Neural progenitor cell (in vitro differentiated cells): ENCODE measurements at places on chromosomes 4 and X. TPM values are rescaled to one million over a fixed set of nuclear protein-coding genes. Genes with fewer than 3 reads are reported as not detected.

GRCh38 chrX:23699636-23700194, 32.4 kb downstream of the PRDX4 start:
- DNase-seq: peak; percentile 10
- no peaks in the 10 kb centered on the region for H3K36me3 ChIP-seq
- no peak overlapping the region for H3K27ac ChIP-seq
- H3K4me1 ChIP-seq: no peaks in the 10 kb centered on the region

Gene SASH3
- not detected in 2 replicates for total RNA-seq

Gene NHS
- total RNA-seq: 3.9 and 12.1 TPM in 2 replicates

GRCh38 chr4:94743838-94744237, 13.9 kb upstream of the BMPR1B start:
- no peaks in the 10 kb centered on the region for H3K4me1 ChIP-seq
- no peak overlapping the region for H3K4me3 ChIP-seq
- H3K36me3 ChIP-seq: no peaks in the 10 kb centered on the region
- no peak overlapping the region for H3K27ac ChIP-seq
- no peaks in the 10 kb centered on the region for H3K27me3 ChIP-seq

DNA sequence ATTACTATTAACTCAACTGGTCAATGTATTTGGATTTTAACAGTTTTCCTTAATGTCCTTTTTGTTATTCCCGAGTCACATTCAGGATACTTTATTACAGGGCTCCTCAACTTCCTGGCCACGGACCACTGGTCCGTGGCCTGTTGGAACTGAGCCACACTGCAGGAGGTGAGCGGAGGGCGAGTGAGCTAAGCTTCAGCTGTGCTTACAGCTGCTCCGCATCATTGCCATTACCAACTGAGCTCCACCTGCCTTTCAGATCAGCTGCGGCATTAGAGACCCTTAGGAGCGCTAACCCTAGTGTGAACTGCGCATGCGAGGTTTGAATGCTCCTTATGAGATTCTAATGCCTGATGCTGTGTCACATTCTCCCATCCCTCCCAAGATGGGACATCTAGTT, 591.7 kb downstream of the CCSER1 start:
- no peak overlapping the region for H3K27ac ChIP-seq
- H3K27me3 ChIP-seq: no peaks in the 10 kb centered on the region
- no peak overlapping the region for H3K4me3 ChIP-seq
- no peak for DNase-seq
- no peaks in the 10 kb centered on the region for H3K36me3 ChIP-seq

Gene BEX5
- 1.6 and 3.8 TPM in 2 replicates for total RNA-seq

DNA sequence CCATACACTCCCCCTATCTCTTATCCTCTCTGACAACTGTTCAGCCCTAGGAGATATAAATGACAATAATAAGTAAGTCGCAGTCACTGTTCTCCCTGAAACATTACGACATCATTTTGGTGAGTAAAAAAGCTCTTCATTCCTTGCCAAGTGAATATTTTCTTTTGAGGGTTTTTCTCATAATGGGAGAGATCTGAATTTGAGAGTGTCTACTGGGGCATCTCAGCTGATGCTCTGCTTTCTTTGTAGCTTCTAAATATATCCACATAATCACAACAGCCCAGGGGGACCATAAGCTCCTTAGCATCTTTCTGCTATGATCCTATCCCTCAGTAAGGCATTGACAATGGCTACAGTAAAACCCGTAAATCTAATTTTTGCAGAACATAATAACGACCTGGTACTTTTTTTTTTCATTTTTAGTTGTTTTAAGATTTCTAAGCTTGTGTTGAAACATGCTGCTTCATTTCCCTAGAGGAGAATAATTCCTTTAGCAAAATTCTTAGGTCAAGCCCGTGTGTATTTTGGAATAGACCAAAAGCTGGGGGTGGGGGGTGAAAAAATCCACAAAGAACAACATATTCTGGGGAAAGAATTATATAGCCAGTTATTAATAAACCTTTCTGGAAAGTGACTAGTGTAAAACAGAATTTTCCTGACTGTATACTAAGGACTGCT, 78.1 kb upstream of the GPM6B start:
- H3K4me3 ChIP-seq: no peak overlapping the region
- no peak for DNase-seq
- peaks cover 10% of the 10 kb centered on the region for H3K4me1 ChIP-seq
- no peaks in the 10 kb centered on the region for H3K36me3 ChIP-seq
- no peaks in the 10 kb centered on the region for H3K27me3 ChIP-seq
- H3K27ac ChIP-seq: no peak overlapping the region

DNA sequence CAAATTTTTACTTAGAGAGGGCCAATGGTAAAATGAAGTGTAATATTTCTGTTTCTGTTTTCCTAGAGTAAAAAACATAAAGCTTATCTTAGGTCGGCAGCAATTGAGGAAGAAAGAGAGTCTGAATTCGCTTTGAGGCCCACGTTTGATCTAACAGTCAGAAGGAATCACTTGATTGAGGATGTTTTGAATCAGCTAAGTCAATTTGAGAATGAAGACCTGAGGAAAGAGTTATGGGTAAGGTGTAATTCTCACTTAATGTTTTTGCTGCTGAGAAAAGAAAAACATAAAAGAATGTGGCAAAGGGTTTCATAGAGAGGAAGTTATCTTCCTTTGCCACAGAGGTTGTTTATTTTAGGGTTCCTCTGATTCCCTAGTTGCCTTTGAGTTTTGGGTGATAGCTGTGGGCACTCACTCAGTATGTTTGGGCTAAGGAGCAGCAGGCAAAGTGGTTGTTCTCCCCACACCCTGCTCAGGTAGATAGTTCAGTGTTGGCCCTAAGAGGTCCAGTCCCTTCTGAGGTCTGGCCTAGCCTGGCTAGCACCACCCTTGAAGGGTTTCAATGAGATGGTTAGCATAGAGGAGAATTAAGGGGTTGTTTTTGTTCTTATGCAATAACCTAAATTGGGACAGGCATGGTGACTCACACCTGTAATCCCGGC, 32.3 kb downstream of the HERC5 start:
- no peak overlapping the region for H3K27ac ChIP-seq
- H3K27me3 ChIP-seq: no peaks in the 10 kb centered on the region
- H3K36me3 ChIP-seq: no peaks in the 10 kb centered on the region
- H3K4me3 ChIP-seq: no peak overlapping the region
- no peak for DNase-seq

Gene IL3RA
- total RNA-seq: not detected in 2 replicates

DNA sequence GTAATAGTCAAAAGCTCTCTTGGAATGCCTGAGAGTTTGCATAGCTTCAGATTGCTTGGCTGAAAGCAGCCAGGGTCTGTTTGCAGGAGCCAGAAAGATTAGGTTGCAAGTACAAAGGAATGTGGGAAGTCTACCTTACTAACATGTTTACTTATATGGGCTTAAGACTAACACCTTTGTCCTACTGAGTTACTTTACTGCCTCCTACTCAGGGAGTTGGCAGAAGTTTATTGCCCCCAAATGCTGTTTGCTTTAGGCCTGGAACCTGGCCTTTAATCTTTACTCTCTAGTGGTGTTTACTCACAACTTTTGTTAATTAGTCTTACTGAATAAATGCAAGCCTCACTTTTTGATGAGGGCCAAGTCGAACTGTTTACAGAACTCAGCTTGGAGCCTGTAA, 219.4 kb upstream of the ZC4H2 start:
- H3K27me3 ChIP-seq: no peaks in the 10 kb centered on the region
- H3K27ac ChIP-seq: no peak overlapping the region
- DNase-seq: no peak
- peaks cover 14% of the 10 kb centered on the region for H3K4me1 ChIP-seq
- H3K4me3 ChIP-seq: no peak overlapping the region

DNA sequence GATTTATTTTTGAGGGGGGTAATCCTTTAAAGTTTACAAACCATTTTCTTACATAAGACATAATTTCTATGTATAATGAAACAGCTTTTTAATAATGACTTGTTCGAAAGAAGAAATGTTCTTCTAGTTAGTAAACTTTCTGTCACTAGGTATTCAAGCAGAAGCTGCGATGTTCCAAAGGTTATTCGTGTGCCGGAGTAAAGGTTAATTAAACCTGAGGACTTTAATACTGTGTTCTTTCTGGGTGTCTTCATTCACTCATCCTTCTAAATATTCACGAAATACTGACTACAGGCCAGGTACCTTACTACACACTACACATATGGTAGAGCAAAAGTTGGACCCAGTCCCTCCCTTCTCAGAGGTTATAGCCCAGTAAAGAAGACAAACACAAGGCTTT, 96.7 kb downstream of the NR3C2 start:
- DNase-seq: no peak
- no peak overlapping the region for H3K27ac ChIP-seq
- no peak overlapping the region for H3K4me3 ChIP-seq
- no peaks in the 10 kb centered on the region for H3K36me3 ChIP-seq
- H3K27me3 ChIP-seq: no peaks in the 10 kb centered on the region

Gene TGIF2LX
- total RNA-seq: not detected in 2 replicates

DNA sequence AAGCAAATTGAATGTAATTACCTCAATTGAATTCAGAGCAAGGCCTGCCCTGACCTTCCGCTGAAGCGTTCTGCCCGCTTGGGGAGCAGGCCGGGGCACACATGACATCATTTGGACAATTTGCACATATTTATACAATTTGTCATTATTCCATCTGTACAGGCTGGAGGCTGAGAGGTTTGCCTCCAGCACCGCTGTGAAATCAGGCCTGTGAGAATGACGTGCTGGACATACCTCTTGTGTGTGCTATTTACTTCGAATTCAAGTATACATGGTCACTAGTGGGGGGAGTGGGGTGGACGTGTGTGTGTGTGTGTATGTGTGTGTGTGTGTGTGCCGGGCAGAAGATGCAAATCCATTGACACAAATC, 285.6 kb downstream of the SHOX start:
- H3K4me3 ChIP-seq: no peak overlapping the region
- H3K4me1 ChIP-seq: no peaks in the 10 kb centered on the region
- no peak overlapping the region for H3K27ac ChIP-seq
- H3K36me3 ChIP-seq: no peaks in the 10 kb centered on the region

- DNase-seq: no peak
- H3K4me3 ChIP-seq: no peak overlapping the region
- H3K27me3 ChIP-seq: no peaks in the 10 kb centered on the region
- H3K27ac ChIP-seq: no peak overlapping the region
- no peaks in the 10 kb centered on the region for H3K36me3 ChIP-seq
- no peaks in the 10 kb centered on the region for H3K4me1 ChIP-seq
Observed at GRCh38 chr4:92599044-92599443, 295.3 kb downstream of the GRID2 start.

Gene PCDH11X
- total RNA-seq: 21.0 and 27.1 TPM in 2 replicates

DNA sequence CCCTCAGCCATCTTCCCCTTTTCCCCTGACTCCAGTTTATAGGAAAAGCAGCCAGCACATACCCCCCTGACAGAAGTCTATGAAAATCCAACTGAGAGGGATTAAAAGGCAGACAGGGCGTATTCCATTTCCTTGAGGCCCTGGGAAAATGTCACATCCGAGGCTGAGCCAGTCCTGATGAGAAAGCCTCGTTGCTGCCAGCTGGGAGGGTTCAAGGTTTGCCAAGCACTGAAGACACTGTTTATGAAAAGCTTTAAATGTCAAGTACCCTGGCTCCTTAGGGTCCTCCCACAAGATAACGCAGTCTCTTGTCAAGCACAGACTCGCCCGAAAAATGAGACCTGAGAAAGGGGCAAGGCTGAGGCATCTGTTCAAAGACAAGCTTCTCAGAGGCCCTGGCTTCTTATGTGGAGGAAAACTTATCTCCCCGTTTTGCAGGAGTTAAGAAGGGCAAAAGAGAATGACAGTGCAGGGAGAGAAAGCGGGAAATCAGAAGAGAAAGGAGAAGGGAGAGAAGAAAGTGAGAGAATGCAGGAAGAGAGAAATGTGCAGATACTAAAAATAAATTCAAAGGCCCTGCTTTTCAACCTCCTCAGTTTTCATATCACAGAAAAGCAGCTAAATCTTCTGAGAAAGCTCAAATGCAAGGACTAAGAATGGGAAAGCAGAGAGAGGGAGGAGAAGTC, 44.7 kb downstream of the SCD5 start:
- H3K27ac ChIP-seq: no peak overlapping the region
- H3K4me3 ChIP-seq: no peak overlapping the region
- no peaks in the 10 kb centered on the region for H3K36me3 ChIP-seq
- no peaks in the 10 kb centered on the region for H3K27me3 ChIP-seq
- H3K4me1 ChIP-seq: peaks cover 6% of the 10 kb centered on the region
- no peak for DNase-seq
